T-helper 22 cell (primary cell): ENCODE measurements at places on chromosomes 6 and 20.

GRCh38 chr6:150528648-150529285, 70.9 kb upstream of the PLEKHG1 start:
- DNase-seq: no peak

GRCh38 chr6:93453956-93454355, 34.6 kb upstream of the EPHA7 start:
- DNase-seq: no peak

DNA sequence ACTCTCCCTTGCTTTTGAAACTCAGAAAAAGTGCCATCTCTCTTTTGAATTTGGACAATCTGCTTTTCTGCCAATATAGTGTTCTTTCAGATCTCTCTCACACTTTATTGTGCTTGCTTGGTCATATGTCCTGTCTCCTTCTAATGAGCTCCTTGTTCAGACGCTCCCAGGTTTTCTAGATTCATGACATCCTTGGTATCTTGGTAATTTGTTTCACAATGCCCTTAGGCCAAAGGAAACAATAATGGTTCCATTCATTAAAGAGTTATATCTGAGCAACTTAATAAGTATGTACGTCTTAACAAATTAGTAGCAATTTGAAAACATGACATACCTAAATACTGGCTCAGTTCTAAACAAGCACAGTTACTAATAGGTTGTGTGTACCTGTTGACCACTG, 293.4 kb upstream of the SPTLC3 start:
- no peak for DNase-seq

GRCh38 chr6:42405021-42405420, 46.7 kb downstream of the TRERF1 start:
- no peak for DNase-seq

GRCh38 chr6:135465307-135465706, 32.2 kb downstream of the AHI1 start:
- no peak for DNase-seq

- no peak for DNase-seq
Observed at GRCh38 chr20:63269724-63270123, 2.9 kb upstream of the ARFGAP1 start.

DNA sequence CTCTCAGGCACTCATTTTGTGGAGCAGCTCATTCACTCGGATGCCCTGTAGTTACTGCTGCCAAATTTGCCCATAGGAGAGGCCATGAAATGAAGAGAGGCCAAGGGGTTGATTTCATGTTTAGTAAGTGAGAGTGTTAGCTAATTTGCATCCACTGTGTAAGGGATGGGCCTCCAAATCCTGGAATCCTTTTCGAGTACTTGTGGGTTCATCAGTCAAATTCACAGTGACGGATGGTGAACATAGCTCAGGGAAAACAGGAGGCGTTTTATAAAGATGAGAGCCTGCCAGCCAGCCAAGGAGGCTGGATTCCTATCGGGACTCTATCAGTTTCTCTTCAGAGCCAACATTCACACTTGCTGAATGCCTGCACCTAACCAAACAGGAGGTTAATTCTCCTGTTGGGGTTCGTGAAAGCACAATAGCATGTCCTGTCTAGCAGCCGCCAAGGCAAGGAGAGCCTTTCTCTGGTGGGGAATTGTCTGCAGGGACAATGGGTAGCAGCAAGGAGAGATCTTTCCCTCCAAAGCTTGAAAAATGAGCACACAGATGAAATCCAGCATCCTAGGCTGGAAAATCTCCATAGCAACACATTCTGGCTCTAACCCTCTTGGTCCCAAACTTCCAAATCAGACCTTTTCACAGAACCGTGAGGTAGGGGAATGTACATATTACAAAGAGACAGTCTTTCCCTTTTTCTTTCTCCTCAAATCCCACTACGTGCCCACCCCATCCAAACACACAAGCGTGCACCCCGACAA, 231.4 kb upstream of the ECI2 start:
- DNase-seq: no peak

DNA sequence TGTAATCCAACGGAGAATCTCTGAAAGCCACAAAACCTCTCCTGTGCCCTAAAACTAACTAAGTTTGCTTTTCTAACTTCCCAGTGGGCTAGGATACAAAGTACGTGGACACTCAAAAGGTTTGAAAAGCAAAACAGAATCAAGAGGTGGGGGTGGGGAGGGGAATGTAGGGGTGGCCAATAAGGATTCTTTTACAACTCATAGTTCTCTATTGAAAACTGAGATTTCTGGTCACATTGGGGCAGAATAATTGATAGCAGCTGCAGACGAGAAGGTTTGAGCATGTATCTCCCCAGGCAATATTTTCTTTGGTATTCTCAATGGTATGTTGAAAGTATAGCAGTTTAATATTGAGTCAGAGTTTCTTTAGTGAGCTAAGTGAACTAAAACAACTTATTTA, 376.7 kb upstream of the CITED2 start:
- no peak for DNase-seq

DNA sequence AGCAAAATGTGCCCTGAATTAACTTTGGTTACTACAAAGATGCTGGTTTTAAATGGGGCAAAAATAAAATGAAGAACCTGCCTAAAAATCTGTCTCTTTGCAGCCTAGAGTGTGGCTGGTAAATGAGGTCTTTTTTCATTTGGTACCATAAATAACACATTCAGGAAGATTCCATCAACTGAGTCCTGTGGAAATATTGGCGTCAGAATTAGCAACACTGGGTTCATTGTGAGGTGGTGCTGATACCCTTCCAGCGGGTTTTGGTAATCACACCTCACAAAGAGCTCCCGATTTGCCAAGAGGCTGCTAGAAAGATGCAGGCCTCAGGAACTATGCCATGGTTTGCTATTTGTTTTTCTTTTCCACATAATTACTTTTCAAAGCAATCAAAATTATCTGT, 55.3 kb downstream of the FAM50B start:
- no peak for DNase-seq

GRCh38 chr6:16747232-16748024, 13.8 kb downstream of the ATXN1 start:
- DNase-seq: no peak

DNA sequence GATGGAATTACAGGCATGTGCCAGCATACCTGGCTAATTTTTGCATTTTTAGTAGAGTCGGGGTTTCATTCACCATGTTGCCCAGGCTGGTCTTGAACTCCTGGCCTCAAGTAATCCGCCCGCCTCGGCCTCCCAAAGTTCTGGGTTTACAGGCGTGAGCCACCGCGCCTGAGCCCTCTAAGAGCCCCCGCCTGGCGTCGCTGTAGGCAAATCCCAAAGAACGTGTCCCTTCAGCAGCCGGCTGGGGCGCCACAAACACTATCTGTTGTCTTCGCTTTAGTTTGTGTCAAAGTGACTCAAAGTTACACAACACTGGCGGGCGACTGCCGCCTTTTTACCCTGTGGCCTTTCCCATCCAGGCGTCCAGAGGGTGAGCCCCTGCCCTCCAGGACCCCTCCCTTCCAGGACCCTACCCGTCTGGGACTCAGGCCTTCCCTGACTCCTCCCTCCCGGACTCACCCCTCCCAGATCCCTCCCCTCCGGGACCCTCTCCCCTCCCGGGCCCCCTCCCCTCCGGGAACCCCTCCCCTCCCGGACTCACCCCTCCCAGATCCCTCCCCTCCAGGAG, 940 bp upstream of the ADRM1 start:
- peak; percentile 70 for DNase-seq

GRCh38 chr6:141752677-141753076, 380.0 kb upstream of the GJE1 start:
- DNase-seq: no peak

- DNase-seq: no peak
Observed at GRCh38 chr6:147802459-147802858, 294.0 kb downstream of the SAMD5 start.

DNA sequence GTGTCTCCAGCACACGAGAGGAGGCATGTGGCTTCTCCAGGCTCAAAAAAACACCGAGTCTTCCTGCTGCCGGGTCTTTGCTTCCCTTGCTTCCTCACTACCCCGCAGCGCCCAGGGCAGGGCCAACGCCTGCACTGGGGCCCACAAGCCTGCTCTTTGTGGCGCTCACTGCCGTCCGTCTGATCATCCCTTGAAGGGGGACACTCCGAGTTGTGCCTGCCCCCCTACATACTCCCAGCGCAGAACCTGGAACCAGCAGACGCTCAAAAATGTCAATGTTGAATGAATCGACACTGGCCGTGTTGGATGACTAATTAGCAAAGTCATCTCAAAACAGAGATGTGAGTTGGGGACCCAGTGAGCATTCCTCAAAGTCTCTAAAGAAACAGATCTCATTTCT, 8.1 kb upstream of the ARFGAP1 start:
- DNase-seq: no peak

DNA sequence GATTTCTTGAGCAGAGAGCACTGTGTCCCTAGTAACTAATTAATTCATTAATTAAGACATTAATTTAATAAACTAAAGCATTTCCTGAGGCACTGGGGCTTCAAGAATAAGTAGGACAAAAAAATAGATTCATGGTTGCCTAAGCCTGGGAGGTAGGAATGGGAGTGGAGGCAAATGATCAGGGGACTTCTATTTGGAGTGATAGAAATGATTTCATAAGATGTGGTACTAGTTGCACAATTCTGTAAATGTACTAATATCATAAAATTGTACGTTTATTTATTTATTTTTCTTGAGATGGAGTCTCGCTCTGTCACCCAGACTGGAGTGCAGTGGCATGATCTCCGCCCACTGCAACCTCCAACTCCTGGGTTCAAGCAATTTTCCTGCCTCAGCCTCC, 287.2 kb downstream of the KHDC1L start:
- DNase-seq: no peak

DNA sequence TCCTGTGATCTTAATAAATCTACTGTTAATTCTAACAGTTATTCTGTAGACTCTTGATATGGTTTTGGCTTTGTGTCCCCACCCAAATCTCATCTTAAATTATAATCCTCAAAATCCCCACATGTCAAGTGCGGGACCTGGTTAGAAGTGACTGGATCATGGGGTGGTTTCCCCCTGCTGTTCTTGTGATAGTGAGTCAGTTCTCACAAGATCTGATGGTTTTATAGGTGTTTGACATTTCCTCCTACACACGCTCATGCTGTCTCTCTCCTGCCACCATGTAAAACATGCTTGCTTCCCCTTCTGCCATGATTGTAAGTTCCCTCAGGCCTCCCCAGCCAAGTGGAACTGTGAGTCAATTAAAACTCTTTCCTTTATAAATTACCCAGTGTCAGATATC, 10.5 kb upstream of the EPB41L2 start:
- no peak for DNase-seq

DNA sequence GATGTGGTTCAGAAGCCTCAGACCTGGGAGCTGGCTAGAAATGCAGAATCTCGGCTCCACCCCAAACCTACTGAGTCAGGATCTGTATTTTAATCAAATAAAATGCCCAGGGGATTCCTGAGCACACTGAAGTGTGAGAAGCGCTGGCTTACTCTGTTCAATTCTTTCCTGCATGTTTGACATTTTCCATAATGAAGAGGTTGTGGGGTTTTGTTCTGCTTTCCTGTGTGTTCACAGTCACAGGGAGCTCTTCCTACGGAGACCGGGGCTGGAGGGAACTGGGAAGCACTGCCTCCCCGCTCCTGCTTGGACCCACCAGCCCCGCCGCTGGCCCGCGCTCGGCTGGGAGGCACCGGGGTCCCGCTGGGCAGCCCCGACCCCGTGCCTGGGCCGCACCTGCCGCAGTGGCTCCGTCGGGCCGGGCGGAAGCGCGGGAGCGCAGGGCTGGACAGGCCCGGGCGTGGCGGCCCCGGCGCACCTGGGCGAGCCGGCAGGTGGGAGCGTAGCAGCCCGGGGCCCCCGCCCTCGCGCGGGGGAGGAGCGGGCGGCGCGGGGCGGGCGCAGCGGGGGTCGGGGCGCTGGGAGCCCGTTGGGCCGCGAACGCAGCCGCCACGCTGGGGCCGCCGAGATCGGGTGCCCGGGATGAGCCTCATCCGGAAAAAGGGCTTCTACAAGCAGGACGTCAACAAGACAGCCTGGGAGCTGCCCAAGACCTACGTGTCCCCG, at the start of gene MAPK13:
TSS of gene MAPK13 (plus strand) at position 573 of the 726 bp plus-strand sequence. CDS start at position 643, 70 bp downstream.
- DNase-seq: peak; percentile 11

DNA sequence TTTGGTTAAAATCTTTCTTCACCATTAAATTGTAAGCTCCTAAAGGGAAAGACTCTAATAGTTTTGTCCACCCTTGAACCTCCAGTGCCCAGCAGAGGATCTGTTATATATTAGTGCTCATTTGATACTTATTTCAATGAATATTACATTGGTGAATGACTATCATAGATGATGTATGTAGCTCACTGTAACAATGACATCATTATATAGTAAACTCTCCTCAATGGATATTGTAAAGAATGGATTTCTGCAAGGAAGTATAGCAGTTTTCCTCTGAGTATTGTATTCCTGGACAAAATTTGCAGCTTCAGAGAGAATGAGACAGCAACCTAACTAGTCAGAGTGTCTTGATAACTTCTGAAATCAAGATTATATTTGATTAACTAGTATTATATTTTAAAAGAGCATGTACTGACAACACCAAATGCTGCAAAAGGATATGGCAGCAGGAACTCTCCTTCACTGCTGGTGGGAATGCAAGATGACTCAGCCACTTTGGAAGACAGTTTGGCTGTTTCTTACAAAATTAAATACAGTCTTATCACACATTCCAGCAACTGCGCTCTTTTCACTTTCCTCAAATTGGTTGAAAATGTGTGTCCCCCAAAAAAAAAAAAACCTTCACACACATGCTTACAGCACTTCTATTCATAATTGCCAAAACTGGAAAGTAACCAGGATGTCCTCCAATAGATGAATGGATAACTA, 189.8 kb upstream of the OPRM1 start:
- DNase-seq: no peak

GRCh38 chr6:140464720-140465119, 1090.3 kb upstream of the CITED2 start:
- DNase-seq: no peak

DNA sequence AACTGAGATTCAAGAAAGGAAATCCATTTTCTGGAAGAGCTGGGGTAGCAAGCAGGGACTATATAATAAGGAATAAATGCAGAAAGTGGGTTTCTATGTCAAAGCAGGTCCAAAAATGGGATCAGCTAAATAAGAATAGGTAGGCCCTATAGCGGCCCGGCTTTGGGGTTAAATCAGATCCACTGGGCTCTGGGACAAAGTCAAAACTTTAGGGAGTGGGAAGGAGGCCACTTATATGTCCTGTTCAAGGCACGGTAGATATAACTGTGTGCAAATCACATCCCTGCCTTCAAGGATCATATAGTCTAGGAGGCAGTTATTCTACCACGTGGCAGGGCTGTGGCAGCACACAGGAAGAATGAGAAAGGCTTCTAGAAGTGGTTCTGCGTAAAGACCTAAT, 191.4 kb upstream of the CDYL start:
- DNase-seq: no peak

GRCh38 chr20:1418350-1418749, 25.5 kb upstream of the FKBP1A start:
- DNase-seq: no peak

GRCh38 chr6:36852481-36853147, 13.4 kb upstream of the CPNE5 start:
- DNase-seq: no peak

DNA sequence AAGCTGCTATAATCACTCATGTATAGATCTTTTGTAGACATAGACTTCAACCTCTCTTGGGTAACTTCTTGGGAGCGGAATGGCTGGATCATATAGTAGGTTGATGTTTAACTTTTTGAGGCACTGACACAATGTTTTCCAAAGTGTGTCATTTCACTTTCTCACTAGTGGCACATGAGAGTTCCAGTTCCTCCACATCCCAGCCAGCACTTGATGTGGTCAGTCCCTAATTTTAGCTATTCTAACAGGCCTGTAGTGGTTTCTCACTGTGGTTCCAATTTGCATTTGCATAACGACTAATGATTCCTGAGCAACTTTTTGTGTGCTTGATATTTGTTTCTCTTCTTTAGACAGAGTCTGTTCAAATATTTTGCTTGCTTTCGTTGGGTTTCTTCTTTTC, 221.3 kb downstream of the DLL1 start:
- DNase-seq: no peak
